ENCODE measurements at places on chromosomes 13 and 19.

GRCh38 chr19:40241809-40242384, 15.4 kb upstream of the CCNP start:
- DNase-seq, result no peak

DNA sequence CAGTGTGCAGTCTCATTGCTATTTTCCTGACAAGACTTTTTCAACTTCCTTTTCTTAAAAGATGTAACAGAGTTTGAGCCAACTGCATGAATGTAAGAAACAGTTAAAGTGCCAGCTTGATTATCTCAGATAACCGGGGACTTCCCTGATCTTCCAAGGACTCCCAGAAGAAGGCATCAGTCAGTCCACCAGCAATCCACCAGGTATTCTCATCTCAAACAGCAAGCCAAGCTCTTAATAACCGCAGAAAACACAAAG, 350.1 kb downstream of the LIG4 start:
- DNase-seq, result no peak

GRCh38 chr19:12750851-12751250, 740 bp upstream of the BEST2 start:
- no peak for DNase-seq

DNA sequence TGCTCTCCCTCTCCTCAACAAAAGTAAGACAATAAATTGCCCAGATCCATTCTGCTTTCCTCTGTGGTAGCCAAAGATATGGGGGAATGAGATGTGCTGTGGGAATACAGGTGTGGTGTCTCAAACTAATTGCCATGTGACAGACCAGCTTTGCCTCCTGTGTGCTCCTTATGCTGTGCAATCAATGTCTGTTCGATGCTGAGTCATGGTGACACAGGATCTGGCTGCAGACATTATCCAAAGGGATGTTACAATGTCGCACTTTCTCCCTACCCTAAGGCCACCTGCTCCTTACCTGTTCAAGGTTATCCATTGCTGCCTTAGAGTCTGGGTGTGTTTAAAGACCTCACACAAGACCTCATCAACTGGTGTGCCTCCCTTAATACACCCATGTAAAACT, 32.5 kb downstream of the FGF14 start:
- no peak for DNase-seq

Data from SIG-M5 (cell line).